ENCODE measurements at places on chromosomes 16 and 17.

DNA sequence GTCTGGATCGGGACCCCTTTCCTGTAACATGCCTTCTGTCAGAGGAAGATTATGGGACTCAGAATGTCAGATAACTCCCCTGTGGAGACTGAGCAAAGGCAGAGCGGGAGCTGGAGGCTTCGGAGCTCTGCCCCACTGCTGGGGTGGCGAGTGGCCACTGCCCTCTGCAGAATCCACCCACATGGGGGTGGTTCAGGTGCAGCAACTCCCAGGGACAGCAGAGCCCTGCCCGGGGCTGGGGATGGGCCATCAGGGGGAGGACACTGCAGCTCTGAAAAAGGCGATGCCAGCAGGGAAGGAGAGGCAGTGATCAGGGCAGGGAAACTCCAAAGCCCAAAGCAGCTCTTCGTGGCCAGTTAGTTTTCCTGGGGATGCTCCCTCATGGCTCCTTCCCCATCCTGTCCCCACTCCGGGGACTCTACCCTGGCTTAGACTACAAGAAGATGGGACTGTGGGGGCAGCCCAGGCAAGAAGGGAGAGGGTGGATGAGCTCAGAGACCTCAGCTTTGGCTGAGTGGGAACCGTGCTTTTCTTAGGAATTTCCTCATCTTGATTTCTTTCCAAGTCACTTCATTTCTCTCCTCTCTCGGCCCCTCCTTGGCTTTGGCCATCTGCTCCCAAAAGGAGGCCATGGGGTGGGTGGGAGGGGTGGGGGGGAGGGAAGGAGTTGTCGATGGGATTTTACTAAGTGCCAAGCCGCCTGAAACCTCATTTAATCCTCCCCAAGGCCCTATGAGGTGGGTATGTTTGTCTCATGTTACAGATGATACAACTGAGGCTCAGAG lies 4.0 kb downstream of the CA4 start:
- DNase-seq = peak; percentile 63

DNA sequence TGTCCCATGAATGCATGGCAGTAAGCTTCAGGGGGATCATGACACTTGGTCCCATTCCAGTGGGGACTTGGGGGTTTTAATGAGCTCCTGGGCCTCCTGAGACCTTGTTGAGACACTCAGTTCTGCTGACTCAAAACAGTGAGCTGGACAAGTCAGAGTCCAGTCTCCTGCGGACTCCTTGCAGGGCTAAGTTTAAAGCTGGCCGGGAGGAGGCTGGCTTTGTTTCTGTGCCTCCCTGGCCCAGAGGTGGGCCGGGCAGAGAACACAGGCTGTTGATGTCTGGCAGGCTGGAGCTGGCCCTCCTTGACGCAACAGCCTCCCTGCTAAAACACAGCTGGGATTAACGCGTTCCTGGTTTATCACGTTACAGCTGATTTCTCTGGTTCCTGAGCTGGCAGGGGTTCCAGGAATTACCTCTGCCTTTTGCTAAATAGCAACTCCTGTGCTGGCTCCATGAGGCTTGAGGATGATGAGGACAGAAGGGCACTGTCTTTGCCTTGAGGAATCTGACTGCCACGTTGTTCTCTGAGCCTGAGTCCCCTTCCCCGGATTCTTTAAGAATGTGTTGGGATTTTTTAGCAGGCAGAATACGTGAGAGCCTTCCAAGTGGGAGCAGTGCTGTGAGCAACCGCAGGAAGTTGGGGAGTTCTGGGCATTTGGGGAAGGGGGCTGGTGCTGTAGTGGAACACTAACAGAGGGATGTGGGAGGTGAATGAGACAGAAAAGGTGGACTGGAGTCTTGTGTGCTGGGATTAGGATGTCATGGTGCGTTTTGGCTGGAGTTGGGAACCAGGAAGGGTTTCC lies 2.0 kb downstream of the GPT2 start:
- DNase-seq = no peak

DNA sequence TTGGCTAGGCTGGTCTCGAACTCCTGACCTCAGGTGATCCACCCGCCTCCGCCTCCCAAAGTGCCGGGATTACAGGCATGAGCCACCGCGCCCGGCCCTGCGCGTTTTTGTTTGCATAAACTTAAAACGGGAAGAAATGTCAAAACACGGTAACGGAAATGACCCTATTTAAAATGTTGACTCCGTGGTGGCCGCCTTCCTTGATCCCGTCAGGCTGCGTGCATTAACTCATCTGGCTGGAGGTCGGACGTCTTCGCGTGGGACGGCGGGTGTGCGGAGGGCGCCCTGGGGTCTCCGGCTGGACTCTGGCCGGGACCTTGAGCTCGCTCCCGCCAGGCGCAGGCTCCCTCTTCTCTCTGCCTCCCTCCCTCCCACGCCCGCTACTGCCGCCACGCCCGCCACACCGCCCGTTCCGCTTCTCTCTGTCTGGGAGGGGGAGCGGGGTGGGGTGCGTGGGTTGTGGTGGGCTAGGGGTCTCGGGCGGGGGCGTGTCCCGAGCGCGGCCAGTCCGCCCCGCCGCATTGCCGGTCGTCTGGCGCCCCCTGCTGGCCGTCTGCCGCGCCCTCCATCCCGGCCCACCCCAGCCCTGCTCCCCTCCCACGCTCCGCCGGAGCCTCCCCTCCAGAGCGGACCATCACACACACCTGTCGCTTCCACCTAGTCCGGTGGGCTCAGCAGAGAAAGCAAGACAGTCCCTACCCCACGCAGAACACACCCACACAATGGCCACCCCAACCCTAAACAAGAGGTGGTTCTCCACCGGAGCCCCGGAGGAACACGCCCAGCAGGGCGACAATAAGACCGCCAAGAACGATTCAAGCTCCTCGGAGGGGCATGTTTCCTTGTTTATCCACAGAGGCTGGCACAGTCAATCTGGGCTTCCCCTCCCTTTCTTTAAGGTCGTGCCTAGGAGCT lies 1.2 kb upstream of the CCDC42 start:
- DNase-seq = no peak

- DNase-seq = no peak
Measured at GRCh38 chr16:76661691-76662235, 384.6 kb downstream of the CNTNAP4 start.

- no peak for DNase-seq
Measured at GRCh38 chr17:48027322-48027981, 10.1 kb downstream of the COPZ2 start.

GRCh38 chr16:85556456-85557082 lies 56.6 kb upstream of the GSE1 start:
- DNase-seq = peak; percentile 62

All from NCI-H524 (cell line).